ENCODE measurements at places on chromosomes 13 and 19. TPM values are rescaled to one million over a fixed set of nuclear protein-coding genes. Genes with fewer than 3 reads are reported as not detected.
A peak's percentile ranks its signal among the peaks of the same experiment; 100 is the strongest.

NLRP7 gene
- not detected for polyA plus RNA-seq

CLDN10 gene
- polyA plus RNA-seq: 8.6 TPM

NLRP11 gene
- polyA plus RNA-seq: not detected

DNA sequence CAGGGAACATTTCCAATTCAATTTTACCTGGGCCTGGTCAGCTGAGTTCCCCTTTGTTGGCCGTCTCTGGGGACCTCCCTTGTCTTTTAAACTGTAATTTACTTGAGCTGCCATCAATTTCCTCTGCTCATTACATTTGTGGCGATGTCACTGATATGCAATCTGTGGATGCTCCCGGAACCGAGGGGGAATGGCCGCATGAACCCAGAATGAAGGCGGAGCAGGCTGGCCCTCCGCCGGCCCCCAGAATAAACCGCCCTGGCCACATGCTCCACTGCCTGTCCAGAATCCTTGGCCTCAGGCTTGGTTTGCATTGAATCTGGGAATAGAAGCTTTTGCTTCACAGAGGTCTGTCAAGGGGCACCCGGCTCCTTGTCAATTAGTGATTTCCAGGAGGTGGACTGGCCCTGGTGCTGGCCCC is 276.8 kb downstream of the TEX29 start:
- DNase-seq: no peak

GRCh38 chr19:33302974-33303790 is 848 bp upstream of the CEBPA start:
- no peak for DNase-seq

DNA sequence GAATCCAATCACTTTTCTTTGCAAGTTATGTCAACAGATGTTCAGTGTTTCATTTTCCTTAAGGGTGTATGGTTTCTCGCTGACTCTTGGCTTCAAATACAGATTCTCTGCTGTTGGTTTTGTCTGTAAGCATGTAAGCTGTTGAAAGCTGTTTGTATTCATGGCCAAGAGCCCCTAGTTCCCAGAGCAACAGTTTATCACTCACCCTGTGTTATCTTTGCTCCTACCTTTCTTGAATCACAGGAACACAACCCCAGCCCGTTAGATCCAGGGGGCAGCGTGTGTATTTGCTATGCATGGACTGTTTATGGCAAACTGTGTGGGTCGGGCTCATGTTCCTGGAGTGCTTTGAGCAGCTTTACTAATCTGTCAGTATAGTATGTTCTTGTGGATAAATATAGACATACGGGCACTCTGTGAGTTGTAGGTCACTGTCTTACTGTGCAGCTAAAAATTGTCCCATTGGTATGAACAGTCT is 28.9 kb downstream of the FRY start:
- DNase-seq: no peak

DNA sequence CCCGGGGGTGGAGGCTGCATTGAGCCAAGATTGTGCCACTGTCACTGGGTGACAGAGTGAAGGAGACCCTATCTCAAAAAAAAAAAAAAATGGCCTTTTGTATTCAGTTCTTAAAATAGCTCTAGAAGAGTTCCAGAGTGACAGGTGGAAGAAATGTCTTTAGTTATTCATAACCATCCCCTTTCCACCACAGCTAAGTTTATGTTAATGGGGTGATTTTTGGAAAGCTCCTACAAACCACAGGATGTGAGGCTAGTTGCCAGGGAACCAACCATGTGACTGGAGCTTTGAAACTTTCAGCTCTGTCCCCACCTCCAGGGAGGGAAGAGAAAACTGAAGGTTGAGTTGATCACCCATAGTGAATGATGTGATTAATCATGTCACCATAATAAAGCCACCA is 6.9 kb downstream of the ZNF490 start:
- no peak for DNase-seq

DNA sequence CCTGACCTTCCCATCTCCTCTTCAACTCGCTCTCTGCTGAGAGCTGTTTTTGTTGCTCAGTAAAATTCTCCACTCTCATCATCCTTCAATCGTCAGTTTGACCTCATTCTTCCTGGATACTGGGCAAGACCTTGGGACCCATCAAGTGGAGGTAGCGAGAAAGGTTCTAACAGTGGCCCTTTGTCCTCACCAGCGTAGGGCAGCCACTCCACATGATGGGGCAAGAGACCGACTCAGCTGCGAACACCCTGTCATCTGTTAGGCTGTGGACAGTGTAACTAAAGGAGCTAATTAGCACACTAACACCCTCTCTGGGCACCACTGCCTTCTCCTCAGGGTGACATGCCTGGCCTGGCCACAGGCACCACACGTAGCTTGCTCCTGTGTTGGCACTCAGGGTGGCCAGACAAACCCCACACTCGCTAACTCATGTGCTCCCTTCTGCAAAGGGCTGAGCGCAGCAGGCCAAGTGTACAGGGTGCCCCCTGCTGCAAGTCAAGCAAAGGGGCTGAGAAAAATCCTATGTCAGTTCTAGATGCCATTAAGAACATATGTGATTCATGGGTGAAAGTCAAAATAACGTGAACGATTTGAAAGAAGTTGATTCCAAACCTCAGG is 1216.0 kb downstream of the SLITRK5 start:
- no peak for DNase-seq

DNA sequence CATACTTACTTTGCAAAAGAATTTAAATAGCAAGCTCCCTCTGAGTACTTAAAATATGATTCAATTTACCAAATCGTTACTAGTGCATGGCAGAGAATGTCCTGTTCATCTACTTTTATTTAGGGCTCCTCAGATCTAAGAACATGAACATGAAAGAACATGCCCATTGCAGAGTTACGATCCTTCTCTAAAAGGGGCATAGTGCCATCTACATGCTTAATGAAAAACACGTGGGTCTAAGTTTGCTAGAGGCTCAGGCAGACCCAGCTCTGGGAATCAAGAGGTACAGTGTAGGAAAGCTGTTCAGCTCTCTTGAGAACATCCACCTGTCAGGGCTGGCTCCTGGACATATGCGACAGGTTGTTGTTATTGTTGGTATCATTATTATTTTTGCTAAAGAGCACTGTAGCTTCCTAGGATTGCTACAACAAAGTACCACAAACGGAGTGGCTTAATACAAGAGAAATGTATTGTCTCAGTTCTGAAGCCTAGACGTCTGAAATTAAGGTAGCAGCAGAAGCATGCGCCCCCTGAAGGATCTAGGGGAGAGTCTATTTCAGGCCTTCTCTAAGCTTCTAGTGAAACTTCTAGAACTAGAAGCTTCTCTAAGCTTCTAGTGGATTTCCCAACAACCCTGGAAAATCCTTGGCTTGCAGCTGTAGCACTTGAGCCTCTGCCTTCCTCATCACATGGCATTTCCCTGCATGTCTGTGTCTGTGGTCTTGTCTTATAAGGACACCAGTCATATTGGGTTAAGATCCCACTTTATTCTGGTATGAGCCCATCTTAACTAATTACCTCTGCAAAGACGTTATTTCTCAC is 133.9 kb downstream of the DCT start:
- DNase-seq: no peak

DNA sequence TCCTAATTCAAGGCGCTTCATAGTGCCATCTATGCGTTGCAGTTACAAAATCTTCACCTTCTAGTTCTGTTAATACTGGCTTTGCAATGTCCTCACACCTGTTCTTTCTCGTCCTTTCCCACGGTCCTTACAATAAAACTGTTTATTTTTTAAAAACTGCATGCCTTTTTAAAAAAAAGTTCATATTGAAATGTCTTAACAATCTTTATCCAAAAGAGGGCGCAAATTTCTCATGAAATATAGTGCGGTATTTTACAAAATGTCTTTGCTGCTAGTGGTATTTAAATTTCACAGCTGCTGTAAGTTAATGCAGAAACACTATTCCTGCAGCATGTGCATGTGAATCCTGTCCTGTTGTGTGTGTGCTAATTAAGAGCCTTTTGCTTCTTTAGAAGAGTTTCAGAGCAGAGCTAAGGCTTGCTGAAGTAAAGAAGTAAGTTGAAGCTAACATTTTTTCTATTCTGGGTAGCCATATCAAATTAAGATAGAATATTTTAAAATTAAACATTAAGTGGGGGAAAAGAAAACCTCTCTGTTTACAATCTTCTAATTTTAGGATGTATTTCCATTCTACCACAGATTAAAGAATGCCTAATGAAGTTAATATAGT is 15.8 kb upstream of the CLDN10 start:
- DNase-seq: peak; percentile 11

DNA sequence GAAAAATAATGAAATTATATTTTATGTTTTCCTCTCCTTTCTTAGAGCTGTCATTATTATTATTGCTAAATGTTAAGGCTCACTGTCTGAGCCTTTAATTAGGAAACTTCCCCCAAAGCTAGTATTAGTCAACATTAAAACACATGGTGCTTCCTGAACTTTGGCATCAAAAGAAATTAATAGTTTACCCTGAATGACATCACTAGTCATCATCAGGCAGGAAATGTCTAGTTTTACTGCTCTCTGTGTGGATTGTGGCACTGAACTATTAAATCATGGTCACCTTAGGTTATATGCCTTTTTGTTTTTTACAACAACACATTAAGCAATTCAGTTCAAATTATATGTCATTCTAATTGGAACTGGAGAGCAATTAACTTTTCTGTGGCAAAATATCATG is 595.5 kb downstream of the SLITRK1 start:
- no peak for DNase-seq

- DNase-seq: no peak
Observed at GRCh38 chr19:41702171-41702651, 6.2 kb upstream of the CEACAM5 start.

- DNase-seq: no peak
Observed at GRCh38 chr13:48491423-48492095, 41.3 kb downstream of the RCBTB2 start.

GRCh38 chr13:52432456-52432855 is 18.0 kb downstream of the VPS36 start:
- no peak for DNase-seq

DNA sequence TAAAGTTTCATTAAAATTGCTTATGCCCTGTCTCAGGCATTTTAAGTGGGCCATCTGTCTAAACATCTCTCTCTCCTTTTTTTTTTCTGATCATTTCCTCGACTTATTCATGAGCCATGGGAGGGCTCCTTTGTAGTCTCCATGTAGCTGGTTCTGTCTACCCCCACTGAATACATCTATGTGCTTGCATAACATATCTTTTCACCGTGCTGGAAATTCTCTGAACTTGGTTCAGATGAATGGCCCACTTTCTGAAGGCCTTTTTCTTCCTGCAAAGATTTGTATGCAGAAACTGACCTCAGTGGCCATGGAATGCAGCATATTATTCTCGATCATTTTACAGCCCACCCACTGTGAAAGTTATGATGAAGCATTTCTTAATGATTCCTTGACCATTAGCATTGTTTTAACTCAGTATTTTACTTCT is 225.3 kb downstream of the GGACT start:
- no peak for DNase-seq

DNA sequence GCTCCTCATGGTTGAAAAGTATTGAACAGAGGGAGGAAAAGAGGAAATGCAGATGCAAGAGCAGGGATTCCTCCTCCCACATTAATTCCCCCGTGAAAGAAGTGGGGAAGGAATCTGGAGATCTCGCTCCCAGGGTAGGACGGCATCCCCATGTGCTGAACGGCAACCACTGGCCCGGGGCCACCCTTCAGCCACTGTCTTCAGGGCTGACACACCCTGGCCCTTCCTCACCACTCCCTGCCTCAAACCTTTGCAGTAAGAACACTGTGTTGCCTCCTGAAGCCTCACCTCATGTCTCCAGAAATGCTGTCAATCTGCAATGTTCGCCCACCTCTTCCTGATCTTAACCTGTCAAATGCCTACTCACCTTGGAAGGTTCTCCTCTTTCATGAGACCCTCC is 10.9 kb upstream of the DOCK9 start:
- no peak for DNase-seq

DNA sequence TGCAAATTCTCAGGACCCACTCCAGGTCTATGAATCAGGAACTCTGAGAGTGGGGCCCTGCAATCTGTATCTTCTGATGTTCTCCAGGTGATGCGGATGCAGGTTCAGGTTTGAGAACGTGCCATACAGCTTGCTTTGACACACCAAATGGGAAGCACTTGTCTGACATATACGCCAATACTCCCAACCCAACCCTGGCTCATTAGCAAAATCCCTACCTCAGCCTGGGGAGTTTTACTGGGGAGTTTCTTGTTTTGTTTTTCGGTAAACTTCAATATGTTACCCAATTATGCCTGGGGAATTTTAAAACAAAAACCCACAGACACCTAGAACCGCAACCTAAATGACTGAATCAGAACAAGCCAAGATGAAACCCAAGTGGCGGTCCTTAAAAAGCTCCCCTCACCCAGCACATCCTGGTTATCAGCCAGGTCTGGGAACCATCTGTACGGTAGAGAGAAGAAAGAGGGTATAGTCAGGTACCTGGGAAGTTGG is 41.2 kb downstream of the ABCC4 start:
- no peak for DNase-seq

- DNase-seq: no peak
Observed at GRCh38 chr19:12841094-12841493, 2.8 kb downstream of the MAST1 start.

GRCh38 chr19:55702131-55702627 is 27.2 kb downstream of the EPN1 start:
- no peak for DNase-seq

- no peak for DNase-seq
Observed at GRCh38 chr13:102017248-102017647, 384.6 kb downstream of the FGF14 start.

- DNase-seq: no peak
Observed at GRCh38 chr13:26699197-26699490, 61.4 kb downstream of the GPR12 start.

DNA sequence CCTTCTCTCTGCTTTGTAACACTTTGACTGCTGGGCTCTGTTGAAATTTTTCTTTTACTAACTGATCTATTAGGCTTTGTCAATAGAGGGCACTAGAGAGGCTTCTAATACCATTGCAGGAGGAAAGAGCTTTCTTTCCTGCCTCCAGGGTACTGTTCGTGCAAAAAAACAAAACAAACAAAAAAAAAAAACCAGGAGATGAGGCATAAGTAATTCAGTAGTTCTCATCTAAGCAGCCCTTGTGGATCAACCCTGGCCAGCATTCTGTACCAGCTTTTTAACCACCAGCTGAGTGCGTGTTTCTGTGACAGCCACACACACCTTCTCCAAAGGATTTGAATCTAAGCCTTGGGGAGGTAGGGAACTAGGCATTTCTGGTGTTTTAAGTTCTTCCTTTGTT is 1707.6 kb upstream of the SLC10A2 start:
- DNase-seq: no peak

DNA sequence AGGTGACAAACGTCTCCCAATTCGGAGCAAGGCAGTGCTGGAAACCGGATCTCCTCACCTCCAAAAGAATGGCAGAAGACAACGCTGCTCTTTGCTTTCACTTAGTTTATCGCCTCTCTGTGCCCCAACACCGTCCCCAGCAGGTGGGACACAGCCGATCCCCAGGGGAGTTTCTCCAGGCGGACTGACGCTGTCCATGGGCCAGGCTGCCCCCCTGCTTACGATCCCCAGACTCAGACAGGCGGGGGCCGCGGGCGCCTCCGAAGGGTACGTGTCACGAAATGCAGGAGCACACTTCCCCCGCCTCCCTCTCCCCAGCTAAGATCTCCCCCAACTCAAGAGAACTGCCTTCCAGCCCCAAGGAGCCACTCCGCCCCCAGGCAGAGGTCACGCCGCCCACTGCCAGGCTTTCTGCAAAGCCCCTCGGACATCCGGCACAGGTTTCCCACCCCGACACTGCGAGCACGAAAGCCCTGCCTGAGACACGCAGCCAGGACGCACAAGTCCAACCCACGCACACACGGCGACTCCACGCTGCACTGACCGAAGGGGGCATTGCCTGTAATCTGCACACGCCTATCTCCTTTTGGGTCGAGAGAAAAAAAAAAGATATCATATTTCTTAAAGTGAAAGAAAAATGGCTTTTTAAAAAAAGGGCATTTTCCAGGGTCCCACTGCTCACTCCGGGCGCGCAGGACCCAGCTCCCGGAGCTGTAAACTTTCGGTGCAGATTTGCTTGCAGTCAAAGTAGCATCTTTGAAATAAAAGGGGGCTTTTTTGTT is 2.0 kb downstream of the SPRY2 start:
- no peak for DNase-seq

All from forelimb muscle (tissue), 1 donor.